Activated CD4-positive, alpha-beta T cell treated with anti-CD3 and anti-CD28 coated beads, Interleukin-2, amount 10 ng/mL, durations not matched to agents 24 days and 14 days (primary cell): ENCODE measurements at places on chromosomes 16 and 17.
A peak's percentile ranks its signal among the peaks of the same experiment; 100 is the strongest.

DNA sequence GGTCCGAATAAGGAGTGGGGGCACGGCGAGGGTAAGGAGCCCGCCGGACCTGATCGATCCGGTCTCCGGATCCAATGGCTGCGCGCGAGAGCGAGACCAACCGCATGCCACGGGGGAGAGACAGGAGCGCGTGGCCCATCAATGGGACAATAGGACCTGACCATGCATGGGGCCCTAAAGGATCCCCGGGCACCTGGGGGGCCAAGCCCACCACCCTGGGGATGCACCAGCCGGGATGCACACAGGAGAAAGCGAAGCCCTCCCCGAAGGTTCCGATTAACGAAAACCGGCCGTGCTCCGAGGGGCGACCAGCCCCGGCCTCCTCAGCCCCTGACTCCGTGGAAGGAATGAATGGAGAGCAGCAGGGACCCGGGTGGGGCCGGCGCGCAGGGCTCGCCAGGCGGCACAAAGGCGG is 525 bp downstream of the JPT1 start:
- peak; percentile 81 for DNase-seq

- no peak for DNase-seq
Observed at GRCh38 chr17:17845046-17845775, 8.4 kb upstream of the SREBF1 start.

GRCh38 chr17:83096401-83097224 is 17.2 kb downstream of the METRNL start:
- DNase-seq, result no peak

DNA sequence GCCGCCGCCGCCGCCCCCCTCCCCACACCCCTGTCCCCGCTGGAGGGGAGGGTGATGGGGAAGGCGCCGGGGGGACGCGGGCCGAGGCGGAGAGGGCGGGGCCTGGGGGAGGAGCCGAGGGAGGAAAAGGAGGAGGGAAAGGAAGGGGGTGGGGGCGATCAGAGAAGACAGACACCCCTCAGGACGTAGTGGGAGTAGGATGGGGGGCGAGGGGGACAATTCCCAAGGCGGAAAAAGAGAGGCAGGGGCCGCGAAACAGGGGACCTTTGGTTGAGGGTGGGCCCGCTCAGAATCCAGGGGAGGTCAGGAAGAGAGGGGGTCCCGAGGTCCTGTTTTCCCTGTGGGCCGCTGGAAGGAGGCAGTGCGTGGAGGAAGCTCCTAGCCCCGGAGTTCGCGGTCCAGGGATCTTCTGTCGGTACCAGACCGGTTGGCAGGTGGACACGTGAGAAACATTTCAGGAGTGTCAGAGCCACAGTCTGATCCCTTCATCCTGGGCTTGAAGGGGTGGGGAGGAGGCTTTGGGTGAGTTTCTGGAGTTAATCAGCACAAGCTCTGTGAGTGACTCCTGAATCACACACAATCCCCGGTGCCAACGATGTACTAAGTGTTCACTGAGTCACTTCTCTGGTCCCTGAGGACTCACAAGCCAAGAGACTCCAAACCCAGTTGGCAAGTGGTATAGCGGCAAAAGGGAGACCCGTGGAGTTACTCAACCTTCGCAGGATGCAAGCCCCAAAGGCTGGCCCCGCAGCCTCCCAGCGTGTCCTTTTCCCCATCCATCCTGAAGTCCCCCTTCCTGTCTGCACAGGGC is at the start of gene XYLT1:
XYLT1 (minus strand) TSS at position 53 of the 811 bp plus-strand sequence. CDS start 164 bp downstream, outside the sequence.
- DNase-seq, result peak; percentile 86

GRCh38 chr17:39244600-39245570 is 19.1 kb upstream of the STAC2 start:
- DNase-seq, result peak; percentile 95

GRCh38 chr16:11576427-11577289 is 10.1 kb downstream of the LITAF start:
- no peak for DNase-seq

DNA sequence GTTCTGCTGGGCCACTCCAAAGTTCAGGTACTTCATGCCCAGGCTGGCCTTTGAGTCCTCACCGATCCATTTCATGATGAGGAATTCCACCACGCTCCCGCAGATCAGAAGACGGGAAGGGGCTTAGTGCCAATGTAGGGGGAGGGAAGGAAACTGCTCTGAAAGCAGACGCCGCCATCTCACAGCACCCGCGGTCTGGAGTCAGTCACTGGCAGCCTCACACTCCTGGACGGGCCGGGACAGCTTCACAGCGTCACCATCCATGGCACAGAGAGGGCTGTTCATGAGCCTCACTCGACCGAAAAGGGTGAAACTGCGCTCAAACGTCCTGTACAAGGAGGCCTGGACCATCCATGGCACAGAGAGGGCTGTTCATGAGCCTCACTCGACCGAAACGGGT is 62.0 kb downstream of the RPH3AL start:
- DNase-seq, result no peak

DNA sequence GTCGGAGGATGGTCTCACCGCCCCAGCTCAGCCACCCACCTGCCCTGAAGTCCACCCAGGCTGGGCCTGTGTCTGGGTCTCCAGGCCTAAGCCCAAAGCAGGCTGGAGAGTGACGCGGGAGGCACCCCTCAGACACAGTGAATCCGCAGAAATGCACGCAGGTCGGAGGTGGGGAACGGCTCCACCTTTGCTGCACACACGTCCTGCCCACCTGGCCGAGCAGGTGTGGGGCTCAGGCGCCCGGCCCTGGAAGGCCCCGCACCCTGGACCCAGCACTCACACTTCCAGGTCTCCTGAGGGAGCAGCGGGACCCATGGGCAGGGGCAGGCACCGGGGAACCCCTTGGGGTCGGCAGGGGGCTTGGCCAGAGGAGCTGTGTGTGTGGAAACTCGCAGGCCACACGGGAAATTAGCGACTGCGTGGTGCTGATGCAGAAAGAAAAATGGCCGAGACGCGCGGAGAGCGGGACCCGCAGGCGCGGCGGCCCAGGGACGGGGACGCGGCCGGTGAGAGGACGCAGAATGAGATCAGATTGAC is 10.7 kb downstream of the CYBC1 start:
- DNase-seq, result no peak

DNA sequence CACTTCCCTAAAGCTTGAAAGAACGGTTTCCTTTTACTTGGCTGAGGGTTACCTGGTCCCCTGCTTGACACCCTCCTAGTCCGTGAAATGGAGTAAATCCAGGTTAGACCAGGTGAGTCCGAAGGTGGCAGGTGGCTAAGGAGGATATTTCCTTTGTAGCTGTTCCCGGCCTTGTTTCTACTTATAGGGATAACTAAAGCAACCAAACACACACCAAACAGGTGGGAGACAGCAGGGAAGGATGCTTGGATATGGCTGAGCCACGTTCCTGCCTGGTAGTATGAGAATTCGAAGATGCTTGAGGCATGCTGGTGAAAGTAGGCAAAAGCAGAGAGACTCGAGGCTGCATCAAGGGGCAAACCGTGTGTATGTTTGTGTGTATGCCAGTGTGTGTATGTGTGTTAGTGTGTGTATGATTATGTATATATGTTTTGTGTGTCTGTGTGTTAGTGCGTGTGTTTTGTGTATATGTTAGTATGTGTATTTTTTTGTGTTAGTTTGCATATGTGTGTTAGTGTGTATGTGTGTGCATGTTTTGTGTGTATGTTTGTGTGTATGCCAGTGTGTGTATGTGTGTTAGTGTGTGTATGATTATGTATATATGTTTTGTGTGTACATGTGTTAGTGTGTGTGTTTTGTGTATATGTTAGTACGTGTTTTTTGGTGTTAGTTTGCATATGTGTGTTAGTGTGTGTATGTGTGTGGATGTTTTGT is 28.9 kb downstream of the RBFOX1 start:
- DNase-seq, result no peak

- no peak for DNase-seq
Observed at GRCh38 chr16:88761830-88762229, 23.2 kb downstream of the PIEZO1 start.

- DNase-seq, result no peak
Observed at GRCh38 chr16:88746506-88746905, 38.5 kb downstream of the PIEZO1 start.

DNA sequence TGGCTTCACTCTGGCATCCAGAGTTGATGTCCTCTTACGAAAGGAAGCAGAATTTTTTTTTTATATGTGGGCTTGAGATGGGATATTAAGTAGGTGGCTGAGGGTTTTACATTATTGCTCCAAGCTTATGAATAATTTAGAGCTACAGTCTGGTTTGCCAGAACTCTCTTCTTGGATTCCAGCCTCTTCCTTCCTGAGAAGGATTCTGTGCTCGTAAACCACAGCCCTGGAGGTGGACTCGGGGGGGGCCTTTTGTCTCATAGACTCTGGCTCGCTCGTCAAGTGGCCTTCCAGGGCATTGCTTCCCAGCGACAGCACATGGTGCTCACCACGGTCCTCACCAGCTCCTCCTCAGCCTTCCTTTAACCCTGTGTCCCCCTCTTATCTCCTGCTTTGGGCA is 43.2 kb downstream of the TMEM11 start:
- DNase-seq, result no peak

DNA sequence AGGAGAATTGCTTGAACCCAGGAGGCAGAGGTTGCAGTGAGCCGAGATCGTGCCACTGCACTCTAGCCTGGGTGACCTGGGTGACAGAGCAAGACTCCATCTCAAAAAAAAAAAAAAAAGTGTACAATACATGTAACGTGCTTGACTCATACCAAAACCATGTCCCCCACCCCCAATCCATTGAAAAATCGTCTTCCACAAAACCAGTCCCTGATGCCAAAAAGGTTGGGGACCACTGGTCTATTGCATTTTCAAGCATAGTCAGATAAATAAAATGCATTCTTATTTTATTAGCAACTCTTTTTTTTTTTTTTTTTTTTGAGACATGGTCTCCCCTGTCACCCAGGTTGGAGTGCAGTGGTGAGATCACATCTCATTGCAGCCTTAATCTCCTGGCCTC is 52.1 kb downstream of the COPRS start:
- DNase-seq, result no peak

DNA sequence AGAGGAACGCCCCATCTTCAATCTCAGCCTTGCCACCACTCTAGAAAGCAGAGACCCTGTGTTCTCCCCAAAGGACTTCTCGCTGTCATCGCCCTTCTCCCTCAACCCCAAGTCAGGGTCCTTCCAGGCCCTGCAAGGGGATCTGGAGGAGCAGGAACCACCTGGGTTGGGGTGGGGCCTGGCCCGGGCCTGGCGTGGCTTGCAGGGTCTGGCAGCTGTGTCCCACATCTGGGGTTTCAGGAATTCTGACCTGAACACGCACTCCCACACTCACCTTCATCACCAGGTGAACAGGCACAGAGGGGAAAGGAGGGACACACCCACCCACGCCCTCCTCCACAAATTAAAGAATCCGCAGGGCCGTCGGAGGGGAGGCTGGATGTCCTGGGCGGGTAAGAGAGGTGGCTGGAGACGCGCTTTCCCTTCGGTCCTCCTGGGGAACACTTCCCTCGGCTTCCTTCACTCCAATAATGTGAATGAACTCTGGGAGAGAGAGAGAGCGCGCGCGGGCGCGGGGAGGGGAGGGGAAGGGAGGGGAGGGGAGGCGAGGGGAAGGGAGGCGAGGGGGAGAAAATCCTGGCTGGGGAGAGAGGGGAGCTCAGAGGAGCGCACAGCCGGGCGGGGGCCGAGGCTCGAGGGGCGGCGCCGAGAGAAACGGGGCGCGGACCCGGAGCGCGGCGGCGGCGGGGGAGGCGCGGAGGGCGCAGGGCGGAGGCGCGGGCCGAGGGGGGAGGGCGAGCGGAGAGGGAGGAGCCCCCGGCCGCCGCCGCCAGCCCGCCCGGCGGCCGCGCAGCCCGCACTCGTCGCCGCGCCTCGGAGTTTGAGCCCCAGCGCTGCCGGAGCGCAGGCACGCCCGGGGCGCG is at the start of gene CACNG4:
CACNG4 (plus strand) TSS at position 799 of the 863 bp plus-strand sequence. CDS start 205 bp downstream, outside the sequence.
- DNase-seq, result no peak

GRCh38 chr16:52366983-52367382 is 180.0 kb downstream of the TOX3 start:
- DNase-seq, result no peak

GRCh38 chr17:49635121-49635520 is 42.8 kb downstream of the SPOP start:
- no peak for DNase-seq

GRCh38 chr17:72747501-72747900 is 345.0 kb downstream of the SLC39A11 start:
- no peak for DNase-seq

GRCh38 chr17:14670861-14671260 is 370.0 kb downstream of the HS3ST3B1 start:
- no peak for DNase-seq

- no peak for DNase-seq
Observed at GRCh38 chr17:9170336-9170735, 149.0 kb downstream of the NTN1 start.
